ENCODE measurements at places on chromosomes 2 and 18.

- no peak for DNase-seq
Measured at GRCh38 chr2:210288408-210288807, 26.6 kb downstream of the MYL1 start.

- DNase-seq = no peak
Measured at GRCh38 chr2:178761759-178762371, 45.4 kb downstream of the TTN start.

DNA sequence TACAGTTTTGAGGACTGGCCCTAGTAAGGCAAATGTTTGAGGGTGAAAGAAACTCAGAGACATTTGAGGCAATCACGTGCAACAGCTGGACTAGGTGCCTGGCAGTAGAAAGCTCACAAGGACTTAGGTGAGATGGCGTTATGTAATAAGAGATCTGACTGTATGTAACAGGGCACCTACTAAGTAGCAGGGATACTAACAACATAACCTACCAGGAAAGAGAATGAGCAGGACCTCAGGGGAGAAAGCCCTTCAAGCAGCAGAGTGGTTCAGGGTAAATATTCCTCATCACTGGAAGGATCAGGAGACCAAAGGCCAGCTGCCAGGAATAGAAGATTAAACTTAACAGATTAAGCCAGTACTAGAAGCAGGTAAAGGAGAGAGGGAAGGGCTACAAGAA is 53.4 kb downstream of the ARHGAP15 start:
- DNase-seq = no peak

DNA sequence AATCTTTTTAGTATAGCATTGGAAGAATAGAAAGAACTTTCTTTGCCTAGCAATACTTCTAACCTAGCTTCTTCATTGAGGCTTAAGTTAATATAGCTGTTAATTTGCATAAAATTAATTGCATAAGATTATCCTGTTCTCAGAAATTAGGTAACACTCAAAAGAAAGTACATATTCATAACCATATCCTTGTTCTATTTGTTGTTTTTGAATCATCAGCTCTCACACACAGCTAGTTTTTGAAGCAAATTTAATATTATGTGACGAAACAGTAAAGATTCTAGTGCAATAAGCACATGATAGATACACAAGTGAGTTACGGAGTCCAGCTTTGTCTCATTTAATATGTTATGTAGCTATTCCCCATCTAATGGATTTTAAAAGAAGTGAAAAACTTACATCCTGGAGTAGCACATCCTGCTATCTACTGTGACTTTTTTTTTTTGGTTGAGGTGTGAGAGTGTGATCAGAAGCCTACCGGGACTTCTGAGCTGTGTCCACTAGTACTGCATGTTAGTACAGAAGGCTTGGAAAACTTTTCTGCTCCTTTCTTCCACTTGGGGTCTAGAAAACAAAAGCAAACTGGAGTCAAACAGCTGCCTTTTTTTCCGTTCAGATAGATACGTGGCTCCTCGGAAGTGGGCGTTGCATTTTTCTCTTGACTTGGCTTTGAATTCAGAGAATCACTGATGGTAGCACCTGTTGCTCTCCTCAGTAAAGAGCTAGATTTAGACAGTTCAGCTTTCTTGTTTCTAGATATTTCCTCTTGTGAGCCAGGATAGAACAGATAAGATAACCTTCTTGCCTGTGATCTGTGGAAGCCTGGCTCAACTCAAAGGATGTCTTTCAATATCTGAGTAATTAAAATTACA is 27.2 kb downstream of the KDM3A start:
- no peak for DNase-seq

- DNase-seq = no peak
Measured at GRCh38 chr2:48126162-48126561, 219.9 kb upstream of the FBXO11 start.

- no peak for DNase-seq
Measured at GRCh38 chr2:64234785-64235184, 90.6 kb upstream of the PELI1 start.

DNA sequence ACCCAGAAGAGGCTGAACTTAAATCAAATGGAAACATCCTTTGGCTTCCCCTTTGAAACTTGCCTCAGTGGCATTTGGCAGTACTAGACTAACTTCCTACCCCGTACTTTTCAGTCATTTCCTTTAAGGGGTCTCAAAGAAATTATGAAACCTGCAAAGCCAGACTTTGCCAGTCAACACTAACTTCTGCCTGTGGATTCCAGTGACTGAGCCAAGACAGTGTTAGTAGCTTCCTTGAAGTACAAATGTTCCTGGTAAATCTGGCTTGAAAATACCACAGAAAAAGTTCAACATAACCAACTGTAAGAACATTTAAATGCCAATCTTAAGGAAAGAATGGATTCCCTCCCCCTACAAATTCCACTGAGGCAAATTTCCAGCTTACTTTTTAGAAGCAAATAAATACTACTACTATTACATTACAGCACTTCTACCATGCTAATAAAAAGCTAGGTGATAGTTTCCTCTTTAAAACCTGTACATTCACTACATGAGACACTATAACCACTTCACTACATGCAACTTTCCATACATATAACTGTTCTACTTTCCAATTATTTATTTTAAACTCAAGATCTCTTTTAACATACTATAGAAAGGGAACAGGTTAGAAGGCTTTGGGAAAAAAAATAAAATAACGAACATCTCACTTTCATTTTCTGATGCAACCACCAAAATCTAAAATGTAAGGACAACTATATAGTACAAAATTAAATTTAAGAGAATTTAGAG is 2.4 kb downstream of the PELI1 start:
- no peak for DNase-seq

DNA sequence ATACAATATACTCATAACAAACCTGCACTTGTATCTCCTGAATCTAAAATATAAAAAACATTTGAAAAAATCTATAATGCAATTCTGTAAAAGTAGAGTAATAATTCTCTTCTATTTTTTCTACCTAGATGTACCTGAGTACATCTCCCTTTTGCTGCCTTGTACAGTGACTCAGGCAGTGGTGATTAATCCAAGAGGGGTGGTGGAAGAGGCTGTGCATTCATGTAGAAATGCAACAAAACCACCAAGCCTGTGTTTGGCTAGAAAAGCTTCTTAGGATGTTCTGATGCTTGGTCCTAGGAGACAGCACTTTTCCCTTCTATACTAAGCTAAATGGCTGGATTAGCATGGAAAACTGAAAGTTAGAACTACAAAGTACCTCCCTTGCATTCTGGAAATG is 245.8 kb downstream of the DPP10 start:
- no peak for DNase-seq

DNA sequence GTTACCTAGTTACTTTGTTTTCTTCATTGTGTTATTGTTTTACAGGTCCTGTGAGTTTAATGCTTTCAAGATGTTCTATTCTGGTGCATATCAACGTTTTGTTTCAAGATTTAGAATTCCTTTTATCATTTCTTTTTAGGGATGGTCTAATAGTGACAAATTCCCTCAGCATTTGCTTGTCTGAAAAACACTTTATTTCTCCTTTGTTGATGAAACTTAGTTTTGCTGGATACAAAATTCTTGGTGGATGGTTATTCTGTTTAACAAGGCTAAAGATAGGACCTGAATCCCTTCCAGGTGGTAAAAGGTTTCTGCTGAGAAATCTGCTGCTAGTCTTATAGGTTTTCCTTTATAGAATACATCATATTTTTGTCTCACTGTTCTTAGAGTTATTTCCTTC is 102.3 kb downstream of the RND3 start:
- DNase-seq = no peak

DNA sequence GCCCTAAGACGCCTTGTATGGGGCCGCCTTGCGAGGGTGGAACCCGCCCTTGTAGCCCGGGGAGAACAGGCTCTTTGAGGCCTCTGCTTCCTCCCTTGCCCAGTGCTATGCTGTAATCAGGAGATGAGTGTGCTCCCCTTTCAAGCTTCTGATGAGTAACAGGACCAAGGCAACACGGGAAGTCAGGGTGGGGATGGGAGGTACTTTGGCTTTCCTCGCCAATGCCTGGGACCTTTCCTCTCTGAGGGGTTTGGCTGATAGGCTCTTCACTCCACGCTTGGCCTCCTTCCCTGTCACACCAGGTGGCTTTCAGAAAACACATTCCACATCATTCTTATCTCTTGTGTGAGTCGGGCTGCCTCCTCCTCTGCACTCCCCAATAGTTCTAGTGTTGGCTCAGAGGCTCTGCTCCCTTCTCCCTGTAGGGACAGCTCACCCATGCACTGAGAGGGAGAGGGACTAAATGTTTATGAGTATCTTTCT is 223.7 kb upstream of the TRIB2 start:
- no peak for DNase-seq

GRCh38 chr2:70516596-70516995 is 37.0 kb downstream of the TGFA start:
- no peak for DNase-seq

DNA sequence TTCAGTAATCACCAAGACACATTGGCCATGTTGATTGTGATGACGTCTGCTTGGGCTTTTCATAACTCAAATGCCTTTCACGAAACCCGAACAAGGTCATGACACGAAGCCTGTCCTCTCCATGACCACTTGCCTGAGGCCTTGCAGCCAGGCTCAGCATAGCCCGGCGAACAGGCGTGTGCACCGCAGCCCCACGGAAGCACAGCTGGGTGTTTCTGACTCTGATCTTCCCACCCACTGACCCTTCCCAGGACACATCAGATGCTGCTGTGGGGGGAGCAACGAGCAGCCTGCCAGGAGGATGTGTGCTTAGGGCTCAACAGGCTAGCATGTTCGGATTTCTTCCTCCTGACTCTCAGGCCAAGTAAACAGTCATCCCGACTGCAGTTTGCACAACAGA is 369.4 kb upstream of the SALL3 start:
- no peak for DNase-seq

- peak; percentile 37 for DNase-seq
Measured at GRCh38 chr2:197786010-197786877, 1.1 kb upstream of the BOLL start.

- no peak for DNase-seq
Measured at GRCh38 chr18:30929065-30929464, 113.5 kb downstream of the DSC3 start.

GRCh38 chr2:101545950-101546349 is 71.0 kb upstream of the RFX8 start:
- no peak for DNase-seq

DNA sequence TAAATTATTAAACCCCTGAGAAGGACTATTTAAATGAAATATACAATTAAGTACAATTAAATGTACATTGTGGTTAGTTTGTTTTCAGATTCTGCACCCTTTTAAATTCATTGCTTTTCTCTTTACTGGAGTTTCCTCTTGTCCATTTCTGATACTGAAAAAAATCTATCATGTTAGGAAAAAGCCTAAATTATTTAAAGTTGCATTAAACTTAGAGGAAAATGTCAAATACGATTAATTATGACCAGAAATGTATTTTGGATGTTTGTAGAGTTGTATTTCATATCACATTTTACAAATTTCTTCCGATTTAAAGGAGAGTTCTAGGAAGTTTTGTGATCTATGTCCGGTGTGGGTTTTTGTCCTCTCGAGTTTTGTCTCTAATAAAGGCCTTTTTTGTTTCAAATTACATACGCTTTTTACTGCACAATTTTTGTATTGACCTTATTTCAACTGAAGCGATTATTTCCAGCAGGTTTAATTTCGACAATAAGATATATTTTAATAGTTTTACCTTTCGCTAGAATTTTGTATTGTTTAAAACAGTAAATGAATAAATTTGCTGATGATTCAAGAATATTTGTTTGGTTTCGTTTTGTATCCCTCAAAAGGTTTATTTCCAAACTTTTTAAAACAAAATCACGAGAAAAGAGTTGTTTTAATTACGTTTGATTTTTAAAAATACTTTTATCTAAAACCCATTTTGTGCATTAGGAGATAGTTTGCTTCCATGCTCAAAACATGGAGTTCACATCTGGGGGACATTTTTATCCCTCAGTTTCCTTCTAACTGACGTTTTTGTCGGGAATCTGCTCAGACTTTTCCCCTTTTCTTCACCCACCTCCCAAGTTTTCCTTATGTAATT is 3.3 kb upstream of the SATB2 start:
- DNase-seq = no peak

DNA sequence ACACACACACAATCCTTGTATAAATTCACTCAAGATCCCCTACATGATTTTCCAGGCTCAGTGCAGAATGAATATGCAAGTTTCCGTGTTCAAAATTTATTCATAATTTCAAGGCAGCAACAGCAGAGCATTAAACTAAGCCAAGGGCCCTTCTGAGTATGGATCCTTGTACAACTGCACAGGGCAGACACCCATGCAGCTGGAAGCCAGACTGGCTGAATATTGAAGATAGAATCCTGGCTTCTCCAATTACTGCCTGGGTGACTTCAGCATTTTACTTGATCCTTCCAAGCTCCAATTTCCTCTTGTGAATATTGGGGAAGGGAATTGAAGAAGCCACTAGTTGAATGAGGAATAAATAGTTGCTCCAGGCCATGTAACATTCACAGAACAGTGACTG is 267.9 kb upstream of the REG3G start:
- no peak for DNase-seq

GRCh38 chr2:156818221-156818620 is 382.0 kb downstream of the GPD2 start:
- DNase-seq = no peak

DNA sequence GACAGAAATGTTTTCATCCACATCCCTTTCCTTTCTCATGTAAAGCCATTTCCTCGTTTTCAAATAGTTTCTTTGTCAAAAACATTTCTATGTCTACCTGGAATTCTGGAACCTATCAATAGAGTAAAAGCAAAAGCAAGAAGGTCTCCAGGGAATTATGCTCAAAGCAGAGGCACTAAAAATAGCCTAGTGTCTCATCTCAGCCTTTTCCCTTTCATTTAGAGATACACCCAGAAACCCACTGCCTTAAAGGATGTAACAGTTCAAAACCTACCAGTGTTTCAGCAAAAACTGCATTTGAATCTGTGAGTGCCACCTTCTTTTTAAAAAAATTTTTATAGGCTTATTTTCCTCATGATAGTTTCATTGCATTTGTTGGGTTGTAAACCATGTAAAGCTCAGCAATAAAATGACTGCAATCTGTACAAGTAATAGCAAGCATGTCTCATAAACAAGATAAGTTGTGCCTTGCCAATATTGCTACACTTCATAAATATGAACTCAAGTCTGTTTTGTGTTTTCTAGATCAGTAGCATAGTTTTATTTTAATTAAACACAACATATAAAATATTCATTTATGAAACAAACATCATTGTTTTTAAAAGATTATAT is 927.3 kb upstream of the ACVR2A start:
- DNase-seq = no peak

DNA sequence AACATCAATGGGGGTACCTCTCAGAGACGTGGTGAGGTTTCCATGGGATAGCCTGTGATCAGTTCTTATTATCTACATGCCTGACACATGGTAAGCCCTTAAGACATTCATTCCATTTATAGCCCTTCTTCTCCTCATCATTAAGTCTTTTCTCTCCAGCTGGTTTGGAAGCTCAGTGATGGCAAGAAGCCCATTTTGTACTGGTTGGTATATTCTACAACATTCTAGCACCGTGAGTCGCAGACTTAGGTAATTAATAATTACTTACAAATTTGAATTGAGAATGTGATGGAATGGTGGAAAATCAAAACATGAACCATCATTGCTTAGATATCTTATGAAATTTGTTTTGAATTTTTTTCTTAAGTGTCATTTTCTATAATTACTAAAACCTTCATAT is 472.6 kb downstream of the DLGAP1 start:
- DNase-seq = no peak
